ENCODE measurements at places on chromosomes 13 and 19. TPM values are rescaled to one million over a fixed set of nuclear protein-coding genes. Genes with fewer than 3 reads are reported as not detected.

Gene ACER1
- polyA plus RNA-seq, result 0.12 TPM

Gene EXOC3L2
- polyA plus RNA-seq, result 11.6 TPM

Gene SYNGR4
- 0.79 TPM for polyA plus RNA-seq

Gene RNF225
- not detected for polyA plus RNA-seq

Gene SSBP4
- polyA plus RNA-seq, result 99.9 TPM

Gene FPR2
- 0.19 TPM for polyA plus RNA-seq

Gene LYPD4
- not detected for polyA plus RNA-seq

- DNase-seq, result no peak
Measured at GRCh38 chr13:20093951-20094350, 66.9 kb downstream of the GJA3 start.

DNA sequence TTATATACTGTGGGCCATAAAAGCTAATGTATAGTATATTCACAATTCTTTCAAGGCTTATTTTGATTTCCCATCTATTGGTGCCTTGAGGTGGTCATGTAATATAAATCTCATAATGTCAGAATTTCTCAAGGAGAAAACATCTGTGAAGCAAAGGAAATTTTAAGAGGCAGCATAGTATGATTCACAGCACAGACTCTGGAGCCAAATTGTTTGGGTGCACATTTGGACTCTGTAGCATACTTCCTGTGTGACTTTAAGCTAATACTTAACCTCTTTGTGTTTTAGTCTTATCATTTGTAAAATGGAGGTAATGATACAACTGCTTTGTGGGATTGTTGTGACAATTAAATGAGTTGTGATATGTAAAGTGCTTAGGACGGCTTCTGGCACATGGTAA is 67.6 kb downstream of the PIBF1 start:
- no peak for DNase-seq

DNA sequence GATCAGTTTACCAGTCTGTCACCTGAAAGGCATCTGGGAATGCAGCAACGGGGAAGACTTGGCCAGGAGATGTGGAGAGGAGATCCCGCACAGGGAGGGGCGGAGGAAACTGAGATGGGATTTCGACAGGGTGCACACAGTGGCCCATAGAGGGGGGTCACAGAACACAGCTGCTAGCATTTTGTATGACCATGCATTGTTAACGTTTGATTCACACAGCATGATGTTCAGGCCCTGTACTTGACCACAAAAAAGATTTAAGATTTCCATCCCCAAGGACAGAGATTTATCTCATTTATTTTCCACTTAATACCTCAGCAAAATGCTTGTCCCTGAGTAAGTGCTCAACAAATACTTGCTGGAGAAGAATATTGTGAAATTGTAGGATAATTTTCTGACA is 63.2 kb downstream of the RAB20 start:
- no peak for DNase-seq

DNA sequence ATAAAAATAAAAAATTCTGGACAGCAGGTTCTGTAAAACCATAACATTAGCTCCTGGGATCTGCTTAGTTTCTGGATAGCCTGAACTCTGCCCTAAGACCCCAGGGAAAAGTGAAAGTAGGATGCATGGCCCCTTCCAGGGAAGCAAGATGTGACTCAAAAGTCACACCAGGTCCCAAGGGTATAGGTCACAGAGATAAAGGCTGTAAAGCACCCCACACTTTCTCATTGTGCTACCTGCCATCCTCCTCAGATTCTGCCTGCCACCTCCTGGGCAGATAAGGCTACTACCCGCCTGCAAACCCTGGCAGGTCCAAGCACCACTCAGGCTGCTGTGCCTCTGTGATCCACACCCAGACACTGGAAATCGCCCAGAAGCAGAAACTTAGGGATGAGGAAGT is 20.6 kb downstream of the FFAR2 start:
- peak; percentile 17 for DNase-seq

DNA sequence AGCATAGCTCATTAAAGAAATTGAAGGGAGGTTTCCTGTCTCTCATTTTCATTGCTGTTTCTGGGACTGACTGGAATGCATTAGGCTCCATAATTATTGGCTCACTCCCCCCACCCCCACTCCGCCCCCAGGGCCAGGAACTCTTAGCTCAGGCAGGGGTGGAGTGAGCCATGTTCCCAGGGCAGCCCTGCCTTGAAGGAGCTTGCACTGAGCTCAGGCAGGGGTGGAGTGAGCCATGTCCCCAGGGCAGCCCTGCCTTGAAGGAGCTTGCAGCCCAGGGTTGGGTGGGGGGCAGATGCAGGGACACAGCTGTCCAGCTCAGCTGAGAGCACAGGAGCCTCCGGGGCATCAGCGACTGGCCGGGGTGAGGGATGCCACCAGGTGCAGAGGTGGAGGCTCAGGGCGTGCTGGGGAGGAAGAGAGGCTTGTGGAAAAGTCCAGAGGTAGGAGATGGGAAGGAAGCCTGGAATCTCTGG is 39.1 kb upstream of the TFDP1 start:
- DNase-seq, result peak; percentile 76

GRCh38 chr13:77986713-77987112 is 68.1 kb upstream of the EDNRB start:
- DNase-seq, result no peak

GRCh38 chr19:41299755-41300089 is 10.2 kb upstream of the CCDC97 start:
- no peak for DNase-seq

- DNase-seq, result no peak
Measured at GRCh38 chr19:34193439-34193838, 21.1 kb downstream of the LSM14A start.

DNA sequence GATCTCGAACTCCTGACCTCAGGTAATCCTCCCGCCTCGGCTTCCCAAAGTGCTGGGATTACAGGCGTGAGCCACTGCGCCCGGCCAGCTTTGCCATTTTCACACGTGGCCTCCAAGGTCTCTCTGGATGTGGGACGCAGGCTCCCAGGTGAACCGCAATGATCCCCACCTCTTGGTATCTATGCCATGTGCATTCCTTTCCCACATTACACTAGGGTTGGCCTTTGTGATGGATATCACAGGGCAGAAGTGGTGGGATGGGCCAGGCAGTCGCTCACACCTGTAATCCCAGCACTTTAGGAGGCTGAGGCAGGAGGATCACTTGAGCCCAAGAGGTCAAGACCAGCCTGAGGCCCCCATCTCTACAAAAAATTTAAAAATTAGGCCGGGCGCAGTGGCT is 22.4 kb downstream of the FGF21 start:
- no peak for DNase-seq

GRCh38 chr13:50379584-50379983 is 364.3 kb downstream of the KCNRG start:
- DNase-seq, result no peak

- no peak for DNase-seq
Measured at GRCh38 chr19:7705387-7706187, 3.7 kb upstream of the FCER2 start.
